ENCODE measurements at places on chromosomes 13 and 19.

DNA sequence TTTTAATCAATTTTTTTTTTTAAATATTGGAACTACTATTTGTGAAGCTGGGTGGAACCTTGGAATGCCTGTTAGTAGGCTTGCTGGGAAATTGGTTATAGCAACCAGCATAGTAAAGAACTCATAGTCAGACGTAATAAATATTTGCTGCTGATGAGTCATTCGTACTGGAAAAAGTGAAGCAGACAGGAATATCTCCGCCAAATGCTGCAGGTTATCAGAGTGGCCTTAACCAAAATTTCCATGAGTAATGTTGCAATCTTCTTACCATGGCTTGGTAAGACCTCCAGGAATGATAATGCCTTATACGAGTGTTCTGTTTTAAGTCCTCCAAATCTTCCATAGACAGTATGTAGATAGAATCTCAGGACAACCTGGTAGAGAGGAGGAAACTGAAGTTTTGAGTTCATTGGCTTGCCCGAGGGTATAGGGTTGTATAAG is 34.2 kb downstream of the MBNL2 start:
- no peak for DNase-seq

DNA sequence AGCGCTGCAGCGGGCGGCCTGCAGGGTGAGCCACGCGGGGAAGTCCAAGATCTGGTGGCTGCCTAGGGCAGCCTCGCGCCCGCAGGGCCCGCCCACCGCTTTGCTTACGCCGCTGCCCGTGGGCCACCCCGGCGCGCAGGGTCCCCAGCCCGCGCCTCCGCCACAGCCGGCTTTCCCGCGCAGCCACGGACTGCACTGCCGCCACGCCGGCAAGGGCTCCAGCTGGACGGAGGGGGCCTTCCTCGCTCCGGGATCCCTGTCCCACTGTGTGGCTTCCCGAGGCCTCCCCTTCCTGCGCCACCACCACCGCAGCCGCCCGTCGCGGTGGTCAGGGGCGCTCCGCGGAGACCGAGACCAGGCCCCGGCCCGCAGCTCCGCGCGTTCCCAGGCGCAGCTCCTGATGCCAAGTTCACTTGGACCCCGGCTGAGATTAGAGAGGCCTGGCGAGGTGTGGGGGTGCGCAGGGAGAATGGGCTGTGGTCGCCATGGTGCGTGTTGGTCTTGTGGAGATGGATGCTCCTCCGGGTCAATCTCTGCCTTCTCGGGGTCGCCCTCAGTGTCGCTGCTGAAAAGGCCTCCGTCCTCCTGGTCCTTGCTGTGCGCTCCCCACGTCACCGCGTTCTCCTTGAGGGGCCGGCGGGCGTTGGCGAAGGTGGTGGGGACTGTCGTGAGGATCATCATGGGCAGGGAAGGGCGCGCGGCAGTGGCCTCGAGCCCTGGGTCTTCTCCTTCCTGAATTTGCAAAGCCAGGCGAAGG is 17.9 kb upstream of the RNF17 start:
- DNase-seq = no peak

DNA sequence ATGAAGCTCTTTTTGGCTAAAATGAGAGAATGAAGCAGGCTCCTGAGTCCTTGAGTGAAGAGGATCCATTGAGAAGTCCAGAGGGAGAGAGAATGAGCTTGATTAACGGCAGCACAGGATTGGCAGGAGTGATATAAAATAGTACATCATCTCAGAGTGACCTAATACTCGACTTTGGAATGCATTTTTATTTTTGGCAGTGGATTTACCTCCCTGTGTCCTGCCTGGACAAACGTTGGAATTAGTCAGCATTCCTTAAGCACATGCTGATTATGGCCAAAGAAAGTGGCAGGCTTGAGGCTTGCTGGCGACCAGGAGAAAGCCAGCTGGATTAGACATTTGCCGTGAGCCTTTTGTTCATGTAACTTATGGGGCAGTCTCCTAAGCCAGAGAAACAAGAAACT is 22.9 kb downstream of the LRCH1 start:
- no peak for DNase-seq

DNA sequence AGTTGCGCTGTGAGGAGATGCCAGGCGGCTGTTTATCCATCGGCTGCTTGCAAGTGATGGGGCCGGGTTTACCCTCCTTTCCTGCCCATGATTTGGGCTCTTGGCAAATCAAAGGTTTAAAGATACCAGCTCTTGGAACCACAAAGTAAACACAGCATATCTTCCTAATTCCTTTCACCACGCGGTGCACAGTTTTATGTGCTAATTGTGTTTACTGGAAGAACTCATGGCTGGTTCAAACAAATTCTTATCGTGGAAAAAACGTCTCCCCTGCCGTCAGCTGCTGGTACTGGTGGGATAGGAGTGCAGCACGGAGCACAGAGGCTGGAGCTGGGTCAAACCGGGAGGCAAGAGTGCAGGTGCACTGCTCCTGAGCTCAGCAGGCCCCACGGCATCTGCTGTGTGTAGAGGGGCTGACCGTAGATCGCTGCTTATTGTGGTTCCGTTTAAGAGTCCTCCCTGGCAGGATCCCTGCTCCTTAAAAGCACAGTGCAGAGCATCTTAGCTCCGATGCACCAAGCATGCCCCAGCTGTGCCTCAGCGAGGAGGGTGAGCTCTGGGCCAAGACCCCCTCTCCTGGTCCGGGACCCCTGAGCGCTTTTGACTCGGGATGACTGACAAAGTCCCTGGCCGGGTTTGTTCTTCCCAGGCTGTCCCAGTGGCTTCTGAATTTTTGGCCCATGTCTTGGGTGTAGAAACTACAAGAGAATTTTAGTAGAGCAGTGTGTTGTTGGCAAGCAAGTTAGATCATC is 51.3 kb upstream of the GAS6 start:
- DNase-seq = no peak

- DNase-seq = no peak
Measured at GRCh38 chr19:1264801-1265614, 4.1 kb upstream of the CIRBP start.

DNA sequence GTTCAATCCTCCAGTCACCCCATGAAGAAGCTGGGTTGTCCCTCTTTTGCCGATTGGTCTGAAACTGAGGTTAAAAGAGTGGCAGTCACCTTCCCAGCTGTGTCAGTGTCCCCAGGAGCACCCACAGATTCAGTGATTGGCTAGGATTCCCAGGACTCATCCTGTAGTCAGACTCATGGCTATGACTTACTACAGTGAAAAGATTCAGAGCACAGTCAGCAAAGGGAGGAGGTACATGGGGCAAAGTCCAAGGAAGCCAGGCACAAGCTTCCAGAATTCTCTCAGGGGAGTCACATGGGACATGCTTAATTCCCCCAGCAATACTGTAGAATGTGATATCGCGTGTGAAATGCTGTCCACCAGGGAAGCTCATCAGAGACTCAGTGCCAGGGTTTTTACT is 14.2 kb downstream of the ZNF473 start:
- no peak for DNase-seq
